ENCODE measurements at places on chromosomes 4 and X. TPM values are rescaled to one million over a fixed set of nuclear protein-coding genes. Genes with fewer than 3 reads are reported as not detected.

Gene TCEAL2
- not detected for polyA plus RNA-seq

Gene ZNF81
- 3.9 TPM for polyA plus RNA-seq

Gene MCUB
- 25.4 TPM for polyA plus RNA-seq

Gene CTAG1B
- not detected for polyA plus RNA-seq

Gene TBX22
- not detected for polyA plus RNA-seq

Gene PDGFC
- polyA plus RNA-seq: 22.4 TPM

Gene MAGEB5
- polyA plus RNA-seq: not detected

Gene EMCN
- 0.10 TPM for polyA plus RNA-seq

Gene CDKL2
- 0.39 TPM for polyA plus RNA-seq

Gene DMP1
- not detected for polyA plus RNA-seq

Gene HGFAC
- not detected for polyA plus RNA-seq

Gene SLC30A9
- 37.9 TPM for polyA plus RNA-seq

Gene SH3D19
- polyA plus RNA-seq: 16.2 TPM

Gene RS1
- polyA plus RNA-seq: not detected

Gene HSD17B13
- 0.07 TPM for polyA plus RNA-seq

Gene FATE1
- polyA plus RNA-seq: not detected

Gene PDCL2
- not detected for polyA plus RNA-seq

Gene SLC9A6
- 6.3 TPM for polyA plus RNA-seq

Gene GLOD5
- not detected for polyA plus RNA-seq

Gene TXK
- 0.10 TPM for polyA plus RNA-seq

Gene GYPE
- polyA plus RNA-seq: 1.4 TPM

Gene GLRA3
- not detected for polyA plus RNA-seq

Gene GAGE13
- not detected for polyA plus RNA-seq

Gene CCKAR
- 0.17 TPM for polyA plus RNA-seq

Gene ALAS2
- polyA plus RNA-seq: not detected

Gene ADGRG2
- 0.07 TPM for polyA plus RNA-seq

Gene TMSB15C
- polyA plus RNA-seq: 1.2 TPM

Gene CXCL9
- not detected for polyA plus RNA-seq

Gene OTOP1
- not detected for polyA plus RNA-seq

Gene TRIM60
- polyA plus RNA-seq: not detected

Gene PRRG3
- not detected for polyA plus RNA-seq

Gene NPY5R
- polyA plus RNA-seq: not detected

Gene GBA3
- not detected for polyA plus RNA-seq

Gene EREG
- 0.48 TPM for polyA plus RNA-seq

Gene NDNF
- 0.18 TPM for polyA plus RNA-seq

Gene DAPP1
- polyA plus RNA-seq: not detected

Gene HPSE
- 0.71 TPM for polyA plus RNA-seq

Gene REPS2
- polyA plus RNA-seq: 0.17 TPM

Gene LUZP4
- not detected for polyA plus RNA-seq

Gene SLC10A4
- polyA plus RNA-seq: 0.09 TPM

Gene RASL11B
- polyA plus RNA-seq: 0.22 TPM

Gene LRP2BP
- 0.15 TPM for polyA plus RNA-seq
